ENCODE measurements at places on chromosomes 5 and 9.

DNA sequence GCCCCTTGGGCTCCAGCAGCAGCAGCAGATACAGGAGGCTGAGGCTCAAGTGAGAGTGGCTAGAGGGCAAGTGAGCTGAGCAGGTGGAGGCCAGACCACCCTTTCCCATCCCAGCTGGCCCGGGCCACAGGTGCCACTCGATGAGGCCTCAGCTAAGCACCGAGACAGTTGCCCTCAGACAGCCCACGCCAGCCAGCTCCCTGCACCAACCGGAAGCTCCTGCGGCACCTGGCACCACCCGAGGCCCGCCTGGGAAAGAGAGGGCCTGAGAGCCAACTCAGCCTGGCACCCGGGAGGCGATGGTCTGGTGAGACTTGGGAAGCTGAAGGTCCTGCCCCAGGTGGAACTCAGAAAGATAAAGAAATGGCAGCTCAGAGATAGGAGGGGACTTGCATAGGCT is 28.3 kb upstream of the TTLL11 start:
- DNase-seq: no peak

DNA sequence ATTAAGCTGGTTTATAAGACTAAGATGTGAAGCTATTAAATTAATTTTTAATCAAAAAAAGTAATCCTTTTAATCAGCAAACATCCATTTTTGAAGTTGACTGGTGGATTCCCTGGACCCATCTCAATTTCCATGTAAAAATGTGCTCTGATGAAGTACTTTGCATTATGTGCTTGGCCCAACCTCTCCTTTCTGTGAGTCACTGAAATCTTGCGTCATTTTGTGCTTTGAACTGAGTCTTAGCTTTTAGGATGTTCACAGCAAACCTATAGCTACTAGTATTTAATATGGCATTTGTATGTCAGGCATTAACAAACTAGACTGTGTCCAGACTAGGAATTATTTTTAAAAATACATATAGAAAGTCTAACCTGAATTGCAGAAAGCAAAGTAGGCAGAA is 55.0 kb upstream of the CDH12 start:
- DNase-seq: no peak

- DNase-seq: no peak
These were observed 89.9 kb downstream of the SH3TC2 start for GRCh38 chr5:148972974-148973374.

GRCh38 chr5:76626738-76627137 is 3.5 kb upstream of the F2RL2 start:
- no peak for DNase-seq

- DNase-seq: peak; percentile 74
These were observed 89.6 kb downstream of the CCDC171 start for GRCh38 chr9:15642369-15642962.

DNA sequence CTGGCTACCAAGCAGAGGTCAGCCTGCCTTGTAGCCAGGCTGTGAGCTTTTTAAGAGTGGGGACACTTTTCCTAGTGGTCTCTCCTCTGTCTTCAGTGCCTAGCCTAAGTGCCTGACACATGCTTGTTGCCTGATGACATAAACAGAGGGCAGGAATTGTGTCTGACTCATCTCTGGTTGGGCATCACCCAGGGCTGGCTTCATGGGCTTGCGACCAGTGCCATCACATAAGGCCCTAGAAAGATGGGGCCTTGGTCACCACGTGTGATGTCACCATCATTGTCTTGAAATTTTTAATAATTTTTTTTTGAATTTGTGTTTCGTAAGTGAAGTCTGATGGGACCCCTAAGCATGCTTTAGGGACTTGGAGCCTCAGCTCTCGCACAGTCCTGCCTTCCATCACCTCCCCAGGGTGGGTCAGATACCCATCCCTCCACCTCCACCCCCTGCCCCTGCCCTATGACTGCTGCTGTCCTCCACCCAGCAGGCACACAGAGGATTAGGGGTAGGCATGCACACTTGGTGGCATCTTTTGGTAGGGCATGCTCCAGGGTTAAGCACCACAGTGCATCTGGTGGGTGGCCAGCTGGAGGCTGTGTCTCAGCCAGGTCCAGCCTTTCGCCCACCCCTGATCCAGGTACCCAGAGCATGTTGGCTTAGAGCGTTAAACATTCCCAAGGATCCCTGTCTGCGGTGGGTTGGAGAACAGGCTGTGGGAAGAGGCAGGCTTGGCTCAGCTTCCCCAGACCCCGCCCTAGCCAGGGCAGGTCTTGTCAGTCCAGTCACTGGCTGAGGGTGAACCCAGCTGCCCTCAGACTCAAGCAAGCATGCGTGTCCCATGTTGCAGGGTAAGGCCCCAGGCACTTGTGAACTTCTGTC is 80.1 kb upstream of the SH3PXD2B start:
- DNase-seq: no peak

DNA sequence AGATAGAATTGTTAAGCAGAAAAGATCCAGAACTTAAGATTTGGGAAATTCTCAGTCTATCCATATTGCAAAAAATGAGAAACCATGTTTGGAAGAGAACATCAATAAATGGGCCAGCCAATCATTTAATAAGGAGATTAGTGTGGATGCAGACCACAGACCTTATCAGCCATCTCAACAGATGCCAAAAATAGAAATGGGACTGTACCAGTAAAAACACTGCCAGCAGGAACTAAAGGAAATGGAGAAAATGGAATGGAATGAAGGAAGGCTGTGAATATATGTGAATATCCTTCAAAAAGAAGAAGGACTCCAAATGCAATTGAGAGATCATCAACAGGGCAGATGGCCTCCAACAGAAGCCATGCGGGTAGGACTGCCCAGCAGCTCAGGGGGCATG is 52.7 kb upstream of the ZNF618 start:
- no peak for DNase-seq

- DNase-seq: no peak
These were observed 14.7 kb downstream of the TLN1 start for GRCh38 chr9:35717132-35717870.

DNA sequence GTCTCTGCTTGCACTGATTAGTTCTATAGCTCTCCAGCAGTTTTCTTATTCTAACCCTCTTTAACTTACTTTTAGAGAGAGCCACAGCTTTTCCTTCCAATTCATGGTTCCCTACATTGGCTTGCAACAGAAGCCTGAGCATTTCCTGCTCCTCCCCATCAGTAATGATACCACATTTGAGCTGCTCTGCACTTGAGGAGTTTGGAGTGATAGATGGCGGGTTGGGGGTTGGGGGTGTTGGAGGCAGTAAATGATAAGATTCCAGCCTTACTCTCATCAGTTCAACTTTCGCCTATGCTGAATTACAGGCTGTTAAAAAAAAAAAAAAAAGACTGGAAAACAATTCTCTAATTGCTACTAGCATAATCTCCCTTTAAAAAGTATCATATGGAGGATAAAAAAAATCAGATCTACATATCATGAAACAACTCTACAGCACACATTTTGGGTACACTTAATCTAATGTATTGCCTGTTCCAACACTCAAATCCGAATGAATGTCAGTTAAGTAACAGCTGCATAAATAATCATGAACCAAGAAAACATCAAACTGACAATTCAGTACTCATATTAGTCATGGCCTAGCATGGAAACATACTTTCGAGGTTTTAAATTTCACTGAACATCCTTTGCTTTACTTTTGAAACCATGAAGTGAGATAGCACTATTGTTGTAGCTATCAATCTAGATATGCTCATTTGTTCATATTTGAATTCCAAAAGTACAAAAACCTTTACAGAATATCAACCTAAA is 224.7 kb downstream of the NFIB start:
- no peak for DNase-seq

DNA sequence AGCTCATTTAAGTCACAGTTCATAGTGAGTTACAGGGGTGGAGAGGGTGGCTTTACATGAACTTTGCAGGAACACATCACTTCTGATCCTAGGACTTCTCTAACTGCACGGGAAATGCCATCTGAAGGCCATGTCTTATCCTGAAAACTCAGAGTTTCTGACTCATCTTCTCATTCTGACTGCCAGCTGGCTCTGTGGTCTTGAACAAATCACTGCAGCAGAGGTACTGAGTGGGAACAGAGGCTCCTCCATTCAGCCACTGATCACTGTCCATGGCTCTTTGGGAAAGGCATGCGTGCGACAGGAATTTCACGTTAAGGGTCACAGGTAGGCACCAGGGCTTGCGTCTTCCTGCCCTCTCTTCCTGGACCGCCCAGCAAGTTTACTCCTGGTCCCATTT is 114.6 kb upstream of the LRRTM2 start:
- no peak for DNase-seq

- no peak for DNase-seq
These were observed 92.3 kb upstream of the MARCHF11 start for GRCh38 chr5:16271851-16272250.

DNA sequence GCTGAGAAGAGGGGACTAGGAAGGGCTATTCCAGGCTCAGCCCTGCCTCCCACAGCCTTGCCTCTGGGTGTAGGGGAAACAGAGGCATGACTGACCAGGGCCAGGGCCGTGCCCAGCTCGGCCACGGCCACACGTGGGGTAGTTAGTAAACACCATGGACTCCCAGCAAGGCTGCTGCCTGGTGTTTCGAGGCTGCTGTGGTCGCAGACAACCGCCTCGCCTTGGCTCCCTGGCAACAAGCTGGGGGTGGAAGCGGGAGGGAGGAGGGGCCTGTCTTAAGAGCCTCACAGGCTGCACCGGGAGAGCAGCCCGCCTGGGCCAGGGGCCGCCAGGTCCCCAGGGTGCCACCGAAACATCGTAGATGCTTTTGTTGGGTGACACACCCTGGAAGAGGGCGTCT is 90.2 kb upstream of the CACNA1B start:
- DNase-seq: no peak

DNA sequence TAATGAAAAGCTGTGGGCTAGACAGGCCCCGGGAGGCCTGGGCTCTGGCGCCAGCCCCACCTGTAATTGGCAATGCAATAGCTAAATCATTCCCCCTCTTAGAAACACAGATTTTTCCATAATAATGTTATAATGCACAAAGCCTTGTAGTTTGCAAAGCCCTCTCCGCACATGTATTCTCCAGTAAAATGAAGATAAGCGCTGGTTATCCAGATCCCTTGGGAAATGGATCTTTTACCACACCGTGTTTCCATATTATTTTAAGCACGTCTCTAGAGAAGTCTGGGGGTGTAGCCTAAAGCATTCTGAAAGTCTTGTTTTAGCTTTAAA is 1.1 kb upstream of the APBA1 start:
- no peak for DNase-seq

- no peak for DNase-seq
These were observed 39.2 kb downstream of the MARCHF11 start for GRCh38 chr5:16140417-16140816.

- DNase-seq: no peak
These were observed 480.0 kb downstream of the TAF11L14 start for GRCh38 chr5:18114151-18114757.

- DNase-seq: peak; percentile 1
These were observed 17.7 kb upstream of the RNF180 start for GRCh38 chr5:64147849-64148441.

DNA sequence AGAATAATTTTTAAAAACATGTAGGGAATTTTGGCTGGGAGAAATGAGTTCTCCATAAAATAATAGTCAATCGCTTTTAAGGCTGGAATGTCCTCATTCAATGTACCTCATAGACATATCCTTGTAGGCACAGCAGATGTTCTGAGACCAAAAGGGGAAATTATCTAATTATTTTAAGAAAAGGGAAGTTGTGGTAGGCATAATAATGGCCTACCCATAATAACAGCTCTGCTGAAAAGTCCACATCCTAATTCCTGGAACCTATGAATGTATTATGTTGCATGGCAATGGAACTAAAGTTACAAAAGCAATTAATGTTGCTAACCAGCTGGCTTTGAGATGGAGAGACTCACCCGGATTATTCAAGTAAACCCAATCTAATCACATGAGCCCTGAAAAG is 216.1 kb downstream of the TRIM36 start:
- peak; percentile 74 for DNase-seq

GRCh38 chr9:136083558-136084062 is 11.5 kb downstream of the NACC2 start:
- no peak for DNase-seq

DNA sequence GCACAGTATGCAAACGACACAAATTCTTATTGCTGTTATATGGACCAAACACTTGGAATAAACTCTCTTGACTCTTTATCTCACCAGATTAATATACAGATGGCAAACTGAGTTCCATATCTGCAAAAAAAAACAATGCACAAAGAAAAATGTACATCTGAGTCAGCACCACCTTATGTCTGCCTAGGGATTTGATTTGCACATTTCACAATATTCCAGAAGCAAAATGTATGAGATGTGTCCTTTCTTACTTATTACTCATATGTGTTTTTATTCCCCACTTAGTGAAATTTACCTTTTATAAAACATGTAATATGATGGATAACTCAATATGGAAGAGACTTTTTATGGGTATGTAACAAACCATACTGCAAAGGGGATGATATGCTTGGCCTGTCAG is 236.9 kb downstream of the GLIS3 start:
- no peak for DNase-seq

- DNase-seq: no peak
These were observed 72.5 kb downstream of the PLAC8L1 start for GRCh38 chr5:146032911-146033310.

DNA sequence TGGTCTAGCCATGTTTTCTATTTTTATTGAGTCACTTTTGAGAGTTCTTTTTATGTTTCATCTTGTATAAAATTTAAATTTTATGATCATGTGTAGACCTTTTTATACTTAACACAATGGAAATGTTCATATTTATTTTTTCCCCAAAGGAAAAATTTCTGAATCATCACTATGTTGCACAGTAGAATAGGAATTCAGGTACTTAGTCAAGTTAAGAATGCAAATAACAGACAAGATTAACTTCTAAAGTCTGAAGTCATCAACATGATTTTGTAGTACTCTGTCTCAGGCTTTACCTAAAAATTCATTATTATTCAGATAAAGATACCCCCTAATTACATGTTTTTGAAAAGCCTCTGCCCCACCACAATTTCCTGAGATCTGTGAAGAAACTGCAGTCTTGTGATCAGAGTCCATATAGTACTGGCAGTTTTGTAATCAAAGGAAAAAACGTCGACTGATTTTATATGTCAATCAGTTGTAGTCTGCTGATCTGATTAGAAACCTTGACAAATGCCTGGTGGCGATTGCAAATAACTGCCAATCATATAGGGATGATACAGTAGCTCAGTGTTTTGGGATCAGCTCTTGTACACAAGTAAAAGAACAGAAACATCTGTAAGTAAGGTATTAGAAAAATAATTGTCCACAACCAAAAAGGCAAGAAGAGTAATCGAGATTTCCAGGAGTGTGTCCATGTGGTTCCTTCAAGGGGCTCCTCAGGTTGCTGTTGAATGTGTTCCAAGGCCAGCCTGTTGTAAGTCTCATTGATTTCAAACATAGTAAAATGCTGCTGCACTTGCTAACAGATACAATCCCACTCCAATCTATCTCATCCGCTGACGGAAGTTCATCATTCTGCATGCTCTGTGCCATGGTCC is 352.4 kb downstream of the ARRDC3 start:
- no peak for DNase-seq

DNA sequence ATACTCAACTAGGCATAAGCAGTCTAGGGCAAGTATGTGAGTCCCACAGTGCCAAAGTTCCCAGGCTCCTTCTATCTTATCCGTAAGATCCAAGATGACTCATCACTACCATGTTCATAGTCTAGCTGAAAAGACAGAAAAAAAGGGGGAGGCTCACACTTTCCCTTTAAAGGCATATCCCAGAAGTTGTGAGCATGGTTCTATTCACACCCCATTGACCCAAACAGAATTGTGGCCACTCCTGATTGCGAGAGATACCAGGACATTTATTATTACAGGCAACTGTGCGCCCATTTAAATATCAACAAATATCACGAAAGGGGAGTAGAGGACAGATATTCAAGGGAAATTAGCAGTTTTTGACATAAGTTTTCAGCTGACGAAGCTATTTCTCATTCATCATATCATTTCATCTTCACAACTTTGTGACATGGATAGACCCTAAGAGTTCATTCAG is 8.1 kb upstream of the PFDN1 start:
- no peak for DNase-seq

- DNase-seq: no peak
These were observed 196.3 kb downstream of the MLLT3 start for GRCh38 chr9:20426019-20426418.

All from AML-193 (cell line).